ENCODE measurements at places on chromosomes 1 and 21.

- DNase-seq: no peak
Measured at GRCh38 chr1:111943846-111944749, 45.4 kb downstream of the KCND3 start.

DNA sequence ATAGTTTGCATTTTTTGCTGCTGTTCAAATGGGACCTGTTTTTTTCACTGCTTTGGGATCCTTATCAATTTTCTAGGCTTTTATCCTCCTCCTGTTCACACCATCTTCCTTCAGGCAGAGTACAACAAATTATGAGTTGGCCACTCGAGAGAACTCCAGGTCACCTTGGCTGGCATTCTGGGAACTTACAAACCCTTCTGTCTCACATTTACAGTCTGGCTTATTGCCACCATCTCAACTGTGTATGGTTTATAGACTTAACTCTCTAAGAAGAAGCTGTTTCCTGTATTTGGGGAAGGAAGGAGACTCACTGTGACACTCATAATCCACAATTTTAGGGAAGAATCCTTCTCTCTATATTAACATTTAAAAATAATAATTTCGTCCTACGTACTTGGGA is 5.4 kb upstream of the ZNF691 start:
- DNase-seq: no peak

DNA sequence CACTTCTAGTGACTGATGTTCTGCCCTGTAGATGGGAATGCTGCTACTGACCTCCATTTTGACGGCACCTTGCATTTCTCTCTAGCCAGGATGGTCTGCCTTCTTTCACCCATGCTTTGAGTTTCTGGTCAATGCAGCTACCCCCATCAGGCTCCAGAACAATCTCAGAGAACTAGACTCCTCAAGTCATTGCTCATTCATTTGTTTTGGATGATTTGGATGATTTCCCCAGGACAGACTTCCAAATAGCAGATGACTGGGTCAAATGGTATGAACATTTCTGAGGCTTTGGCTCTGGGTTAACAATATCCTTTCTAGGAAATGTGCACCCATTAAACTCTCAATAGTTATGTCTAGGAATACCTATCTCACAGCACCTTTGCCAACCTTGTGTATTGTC is 63.9 kb downstream of the CSMD2 start:
- peak; percentile 77 for DNase-seq

GRCh38 chr21:39104911-39105310 is 78.3 kb downstream of the PSMG1 start:
- DNase-seq: no peak

DNA sequence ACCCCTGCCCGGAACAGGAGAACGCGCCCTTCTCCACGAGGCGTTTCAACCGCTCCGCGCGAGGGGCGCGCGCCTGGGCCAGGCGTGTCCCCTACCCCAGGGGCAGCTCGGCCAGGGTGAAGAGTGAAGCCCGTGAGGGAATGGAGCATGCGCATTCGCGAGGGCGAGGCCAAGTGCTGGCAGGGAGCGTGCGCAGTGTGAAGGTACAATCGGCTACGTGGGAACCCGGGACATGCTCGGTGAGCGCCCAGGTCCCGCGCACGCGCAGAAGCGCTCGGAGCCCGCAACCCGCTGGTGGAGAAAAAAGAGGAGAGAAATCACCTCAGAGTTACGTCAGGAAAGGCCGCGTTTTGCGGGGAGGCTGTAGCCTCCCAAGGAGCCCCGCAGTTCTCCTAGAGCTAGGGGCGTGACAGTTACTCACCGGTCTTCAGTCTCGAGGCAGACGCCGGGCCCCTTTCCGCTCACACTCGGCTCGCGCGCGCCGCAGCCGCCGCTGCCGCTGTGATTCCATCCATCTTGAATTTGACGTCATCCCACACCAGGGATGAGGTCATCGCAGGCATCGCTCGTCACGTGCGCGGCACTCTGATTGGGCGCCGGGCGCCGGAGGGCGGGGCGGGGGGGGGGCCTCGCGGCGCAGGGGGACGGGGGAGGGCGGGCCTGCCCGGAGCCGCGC is at the start of gene ZBTB21:
Gene ZBTB21, minus strand, starts transcription at position 530 of the 676 bp plus-strand sequence. CDS start 16,265 bp downstream, outside the sequence.
- peak; percentile 99 for DNase-seq

GRCh38 chr1:84996846-84997666 is at the start of gene MCOLN2:
MCOLN2 (minus strand) TSS chr1:84997113; CDS start chr1:84996872, 241 bp downstream.
- DNase-seq: peak; percentile 90

DNA sequence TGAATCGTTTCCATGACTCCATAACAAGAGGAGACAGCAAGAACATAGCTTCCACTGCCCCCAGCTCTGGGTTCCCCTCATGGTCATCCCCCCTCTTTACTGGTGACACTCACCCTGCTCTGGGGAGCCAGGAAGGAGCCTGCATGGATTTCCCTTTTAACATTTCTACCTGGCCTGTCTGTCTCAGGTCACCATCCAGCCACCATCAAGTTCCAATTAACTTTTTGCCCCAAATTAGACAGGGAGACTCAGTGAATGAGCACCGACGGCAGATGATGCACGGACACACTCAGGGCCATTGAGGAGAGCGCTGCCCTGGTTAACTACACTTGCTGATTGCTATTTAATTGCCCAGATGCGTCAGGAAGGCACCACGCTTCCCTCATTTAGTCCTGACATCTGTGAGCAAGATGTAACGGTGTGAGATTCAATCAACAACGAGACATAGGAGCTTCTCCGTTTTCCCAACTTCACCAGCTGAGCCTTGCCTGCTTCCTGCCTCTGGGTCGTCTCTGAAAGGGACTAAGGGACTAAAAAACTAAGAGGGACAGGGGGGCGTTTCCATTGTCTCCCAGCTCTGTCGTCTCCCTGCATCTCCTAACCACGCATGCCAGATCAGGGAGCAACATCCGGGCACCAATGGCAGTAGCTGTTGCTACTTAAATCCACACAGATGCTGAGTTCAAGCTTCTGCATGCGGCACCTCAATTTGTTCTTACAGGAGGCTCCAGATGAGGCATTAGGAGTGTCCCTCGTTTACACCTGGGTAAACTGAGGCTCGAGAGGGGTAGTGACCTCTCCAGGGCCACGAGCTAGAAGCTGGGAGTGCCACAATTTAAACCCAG is 426.7 kb downstream of the NPHP4 start:
- no peak for DNase-seq

DNA sequence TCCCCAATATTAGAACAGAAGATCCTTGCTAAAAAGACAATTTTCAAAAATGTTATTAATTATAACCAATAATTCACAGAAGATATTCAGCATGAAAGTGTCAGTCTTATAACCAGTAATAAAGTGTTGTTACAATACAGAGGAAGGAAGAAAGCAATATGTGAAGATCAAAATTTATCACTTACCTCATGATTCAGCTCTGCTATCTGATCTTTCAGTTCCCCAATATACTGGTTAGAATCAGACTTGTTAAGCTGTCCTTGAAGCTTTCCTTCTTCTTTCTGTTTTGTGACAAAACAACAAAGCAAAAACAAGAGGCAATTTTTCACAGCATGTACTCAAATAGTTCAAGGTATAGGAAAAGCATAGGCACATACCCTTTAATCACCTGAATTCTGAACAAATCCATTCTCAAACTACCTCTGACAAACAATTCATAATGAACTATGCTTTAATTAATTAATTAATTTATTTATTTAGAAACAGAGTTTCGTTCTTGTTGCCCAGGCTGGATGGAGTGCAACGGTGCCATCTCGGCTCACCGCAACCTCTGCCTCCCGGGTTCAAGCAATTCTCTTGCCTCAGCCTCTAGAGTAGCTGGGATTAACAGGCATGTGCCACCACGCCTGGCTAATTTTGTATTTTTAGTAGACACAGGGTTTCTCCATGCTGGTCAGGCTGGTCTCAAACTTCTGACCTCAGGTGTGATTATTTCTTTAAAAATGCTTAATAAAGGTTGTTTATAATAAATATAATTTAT is 76.9 kb upstream of the GFI1 start:
- no peak for DNase-seq

- no peak for DNase-seq
Measured at GRCh38 chr1:55316502-55316901, 101.3 kb upstream of the USP24 start.

GRCh38 chr1:235009561-235010306 is 118.9 kb downstream of the TOMM20 start:
- no peak for DNase-seq

DNA sequence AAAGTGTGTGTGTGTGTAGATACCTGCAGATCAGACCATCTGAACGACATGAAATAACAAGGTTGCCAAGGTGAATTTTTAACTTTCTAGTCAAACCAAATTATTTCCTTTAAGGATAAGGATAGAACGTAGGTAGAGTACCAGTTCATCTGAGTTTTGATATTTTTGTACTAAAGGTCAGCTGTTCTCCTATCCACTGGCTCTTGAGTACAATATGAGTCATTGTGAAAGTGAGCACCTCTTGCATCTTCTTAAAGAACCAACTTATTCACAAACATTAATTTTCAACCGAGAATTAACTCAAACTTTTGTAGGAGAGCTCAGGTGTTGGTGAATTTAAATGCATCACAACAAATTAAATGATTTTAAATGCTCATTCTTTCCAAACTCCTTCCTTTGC is 71.5 kb downstream of the IFI44 start:
- DNase-seq: no peak

- DNase-seq: no peak
Measured at GRCh38 chr1:172837816-172838679, 179.1 kb downstream of the FASLG start.

DNA sequence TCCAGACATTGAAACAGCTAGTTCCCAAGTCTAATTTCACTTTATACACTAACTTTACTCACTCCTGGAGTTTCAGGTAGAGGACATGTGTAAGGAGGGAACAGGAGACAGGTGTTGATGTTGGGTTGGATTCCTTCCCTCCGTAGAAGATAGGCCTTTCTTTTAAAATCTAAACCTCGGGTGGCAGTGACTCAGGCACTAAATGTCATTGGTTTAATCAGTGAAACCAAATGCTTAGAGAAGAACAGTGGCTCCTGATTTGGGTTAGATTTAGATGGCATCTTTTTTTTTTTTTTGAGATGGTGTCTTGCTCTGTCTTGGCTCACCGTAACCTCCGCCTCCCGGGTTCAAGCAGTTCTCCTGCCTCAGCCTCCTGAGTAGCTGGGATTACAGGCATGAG is 7.2 kb downstream of the CAP1 start:
- DNase-seq: no peak
